Left lung (tissue), 14 donors: ENCODE measurements at places on chromosomes 5 and 9.
A peak's percentile ranks its signal among the peaks of the same experiment; 100 is the strongest.

DNA sequence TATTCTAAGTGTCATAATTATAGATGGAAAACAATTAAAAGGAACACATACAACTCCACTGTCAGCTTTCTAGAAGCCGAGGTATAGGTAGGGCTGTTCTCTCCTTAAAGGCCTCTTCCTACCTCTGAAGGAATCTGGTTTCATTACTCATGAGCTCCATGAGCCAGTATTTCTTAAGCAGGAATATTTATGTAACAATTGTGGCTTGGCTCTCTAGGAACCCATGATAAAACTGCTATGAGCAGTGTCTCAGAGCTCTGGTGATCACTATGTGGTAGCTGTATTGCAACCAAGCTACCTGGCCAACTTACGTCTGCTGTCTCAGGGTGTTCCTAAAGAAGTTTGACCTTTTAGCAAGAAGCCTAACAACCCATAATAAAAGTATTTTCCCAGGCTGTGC is 157.7 kb downstream of the CEP120 start:
- no peak for DNase-seq
- no peak overlapping the region for H3K27ac ChIP-seq
- no peak overlapping the region for H3K4me3 ChIP-seq

DNA sequence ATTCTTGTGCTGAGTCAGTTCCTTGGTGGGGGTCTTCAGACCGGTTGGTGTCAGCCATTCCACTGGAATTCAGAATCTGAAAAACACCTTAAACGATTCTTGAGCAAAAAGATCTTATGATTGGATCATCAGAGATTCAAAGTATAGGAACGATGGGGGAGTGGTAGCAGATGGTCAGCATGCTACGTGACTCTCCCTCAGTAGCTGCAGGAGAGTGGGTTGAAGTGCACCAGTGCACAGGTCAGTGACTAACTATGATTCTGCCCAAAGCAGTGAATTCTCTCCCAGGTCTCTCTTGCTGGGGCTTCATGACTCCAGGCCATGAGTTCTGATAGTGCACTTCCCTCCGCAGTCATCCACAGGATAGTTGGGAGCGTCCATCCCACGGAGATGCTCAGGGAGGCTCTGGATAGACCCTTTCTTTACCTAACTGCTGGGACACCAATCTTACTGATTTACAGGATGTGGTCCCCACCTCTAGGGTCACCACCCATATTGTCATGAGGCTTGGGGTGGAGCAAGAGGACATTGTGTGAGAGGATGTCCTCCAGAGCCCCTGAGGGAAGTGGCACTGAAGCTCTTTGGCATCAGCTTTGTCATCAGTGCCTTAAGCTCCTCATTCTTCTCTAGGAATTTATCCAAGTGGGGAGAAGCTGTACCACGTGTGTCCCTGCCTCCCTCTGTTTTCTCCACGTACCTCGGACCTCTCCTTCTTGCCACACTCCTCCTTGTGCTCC is 62.0 kb downstream of the RASGRF2 start:
- no peak overlapping the region for H3K27ac ChIP-seq
- DNase-seq, result no peak
- no peaks in the 10 kb centered on the region for H3K36me3 ChIP-seq
- H3K4me1 ChIP-seq, result no peaks in the 10 kb centered on the region
- no peaks in the 10 kb centered on the region for H3K27me3 ChIP-seq

DNA sequence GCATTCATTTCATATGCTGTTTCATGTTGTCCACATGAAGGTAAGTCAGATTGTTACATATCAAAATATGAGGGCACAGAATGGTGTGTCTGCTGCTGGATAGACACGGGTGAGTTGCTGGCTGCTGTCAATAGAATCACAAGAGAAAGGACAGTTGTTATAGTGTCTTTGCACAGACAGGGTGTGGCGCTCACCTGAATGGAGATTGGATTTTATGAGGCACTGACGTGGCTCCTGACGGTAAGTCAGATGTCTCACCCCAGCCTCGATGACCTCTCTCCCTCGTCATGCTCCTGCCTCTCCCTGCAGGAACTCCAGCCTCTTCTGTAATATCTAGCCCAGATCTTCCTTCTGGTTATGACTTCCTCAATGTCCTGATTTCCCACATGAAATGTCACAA is 75.4 kb upstream of the SELENOP start:
- no peak overlapping the region for H3K27ac ChIP-seq
- H3K4me3 ChIP-seq, result no peak overlapping the region
- no peak for DNase-seq
- no peaks in the 10 kb centered on the region for H3K36me3 ChIP-seq

- peak; percentile 19 for DNase-seq
- no peaks in the 10 kb centered on the region for H3K36me3 ChIP-seq
- no peak overlapping the region for H3K27ac ChIP-seq
- H3K27me3 ChIP-seq, result peaks cover 19% of the 10 kb centered on the region
- no peak overlapping the region for H3K4me3 ChIP-seq
- no peaks in the 10 kb centered on the region for H3K4me1 ChIP-seq
These were observed 20.0 kb upstream of the COL5A1 start for GRCh38 chr9:134621558-134622110.

DNA sequence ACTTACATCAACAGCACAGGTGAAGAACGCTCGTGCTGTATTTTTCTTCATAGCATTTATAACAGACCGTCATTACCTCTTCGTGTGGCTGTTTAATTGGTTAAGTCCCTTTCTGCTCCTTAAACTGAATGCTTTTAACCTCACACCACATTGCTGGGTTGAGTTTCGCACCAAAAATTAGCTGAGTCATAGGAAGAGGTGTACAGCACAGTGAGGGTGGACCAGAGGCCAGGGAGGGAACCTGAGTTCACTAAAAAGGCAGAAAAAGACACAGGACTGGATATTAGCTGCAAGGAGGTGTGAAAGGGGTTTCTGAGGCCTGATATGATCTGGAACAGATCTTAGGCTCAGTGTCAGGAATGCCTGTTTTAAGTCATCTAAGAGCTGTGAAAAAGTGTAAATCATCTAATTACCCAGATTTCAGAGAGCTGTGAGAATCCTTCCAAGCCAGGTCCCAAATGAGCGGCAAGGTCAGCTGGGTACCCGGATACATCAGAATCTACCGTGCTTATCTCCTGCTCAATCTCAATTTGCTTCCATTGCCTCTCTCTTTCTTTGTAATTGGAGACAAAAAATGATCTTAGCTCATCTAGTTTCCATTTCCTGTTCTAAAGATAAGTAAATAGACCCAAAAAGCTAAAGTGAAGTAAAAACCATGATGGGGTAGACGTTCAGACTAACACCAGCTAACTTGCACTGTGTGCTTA is 7.1 kb upstream of the CFAP90 start:
- no peaks in the 10 kb centered on the region for H3K27me3 ChIP-seq

GRCh38 chr9:84189904-84190303 is 150.7 kb downstream of the SLC28A3 start:
- no peak overlapping the region for H3K27ac ChIP-seq
- no peaks in the 10 kb centered on the region for H3K36me3 ChIP-seq
- H3K4me3 ChIP-seq, result no peak overlapping the region
- DNase-seq, result no peak
- H3K4me1 ChIP-seq, result no peaks in the 10 kb centered on the region

DNA sequence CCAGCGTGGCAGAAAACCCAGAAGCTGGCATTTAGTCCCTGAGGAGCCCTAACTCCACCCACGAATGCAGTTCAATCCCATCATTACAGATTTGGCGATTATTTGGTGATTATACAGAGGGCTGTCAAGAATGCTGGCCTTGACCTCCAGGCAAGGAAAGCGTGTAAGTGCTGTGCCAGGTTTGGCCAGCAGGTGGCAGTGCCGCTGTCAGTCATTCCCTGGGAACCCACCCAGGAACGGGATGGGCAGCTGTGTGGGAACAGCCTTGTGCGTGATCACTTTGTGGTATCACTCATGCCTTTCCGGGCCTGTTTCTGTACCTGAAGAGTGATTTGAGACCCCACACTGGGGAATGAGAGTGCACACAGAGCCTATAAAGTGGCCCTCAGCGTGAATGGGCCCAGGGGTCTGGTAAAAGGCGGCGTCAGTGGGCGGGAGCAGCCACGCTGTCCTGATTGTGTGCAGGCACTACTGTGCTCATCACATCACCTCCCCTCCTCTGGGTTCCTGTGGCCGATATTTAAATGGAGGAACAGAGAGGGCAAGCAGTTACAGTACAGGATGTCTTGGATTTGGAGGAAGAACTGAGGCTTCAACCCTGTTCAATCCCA is 215.6 kb downstream of the ROR2 start:
- peaks cover 14% of the 10 kb centered on the region for H3K27me3 ChIP-seq
- H3K4me3 ChIP-seq, result no peak overlapping the region
- no peaks in the 10 kb centered on the region for H3K36me3 ChIP-seq
- no peak overlapping the region for H3K27ac ChIP-seq

GRCh38 chr5:179558932-179559283 is 8.6 kb downstream of the RUFY1 start:
- DNase-seq, result no peak
- H3K4me1 ChIP-seq, result peaks cover 3% of the 10 kb centered on the region
- peak overlapping the region; percentile 42 for H3K4me3 ChIP-seq
- no peaks in the 10 kb centered on the region for H3K27me3 ChIP-seq
